ENCODE measurements at places on chromosomes 3 and 15.

GRCh38 chr3:100662113-100662823 lies 47.0 kb upstream of the TFG start:
- DNase-seq, result no peak

GRCh38 chr15:28264166-28264565 lies 57.8 kb downstream of the HERC2 start:
- DNase-seq, result no peak

- DNase-seq, result no peak
Observed at GRCh38 chr3:60674870-60675269, 576.4 kb downstream of the FHIT start.

- no peak for DNase-seq
Observed at GRCh38 chr3:9059489-9060400, 96.5 kb upstream of the RAD18 start.

- no peak for DNase-seq
Observed at GRCh38 chr3:137012097-137012501, 54.3 kb downstream of the IL20RB start.

- DNase-seq, result no peak
Observed at GRCh38 chr15:37045859-37046740, 54.2 kb downstream of the MEIS2 start.

- no peak for DNase-seq
Observed at GRCh38 chr15:40249477-40250303, 10.8 kb downstream of the PAK6 start.

- no peak for DNase-seq
Observed at GRCh38 chr3:29497282-29497681, 216.4 kb downstream of the RBMS3 start.

GRCh38 chr15:92435145-92435544 lies 41.5 kb downstream of the ST8SIA2 start:
- no peak for DNase-seq

DNA sequence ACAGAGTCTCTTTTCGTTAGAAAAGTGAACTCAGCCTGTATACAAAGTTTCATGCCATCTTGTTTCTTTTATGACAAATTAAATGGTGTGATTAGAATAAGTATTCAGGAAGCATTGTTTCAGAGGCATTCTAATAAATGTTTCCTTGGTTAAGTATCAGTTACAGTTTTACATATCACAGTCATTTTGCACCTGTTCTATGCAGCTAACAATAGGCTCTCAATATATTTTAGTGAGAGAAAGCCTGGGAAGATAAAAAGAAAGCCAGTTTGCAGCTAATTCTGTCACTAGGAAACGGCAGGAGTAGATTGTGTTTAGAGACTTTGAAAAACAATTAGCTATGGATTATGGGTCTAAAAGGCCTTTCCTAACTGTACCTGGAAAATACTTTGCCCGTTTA lies 252.8 kb downstream of the ZIC1 start:
- no peak for DNase-seq

GRCh38 chr3:6039971-6040370 lies 820.9 kb upstream of the GRM7 start:
- no peak for DNase-seq

GRCh38 chr15:50744601-50745000 lies 20.9 kb downstream of the SPPL2A start:
- no peak for DNase-seq

GRCh38 chr3:132457286-132457685 lies 40.0 kb downstream of the DNAJC13 start:
- DNase-seq, result no peak

GRCh38 chr3:120670576-120670975 lies 11.5 kb downstream of the HGD start:
- no peak for DNase-seq

DNA sequence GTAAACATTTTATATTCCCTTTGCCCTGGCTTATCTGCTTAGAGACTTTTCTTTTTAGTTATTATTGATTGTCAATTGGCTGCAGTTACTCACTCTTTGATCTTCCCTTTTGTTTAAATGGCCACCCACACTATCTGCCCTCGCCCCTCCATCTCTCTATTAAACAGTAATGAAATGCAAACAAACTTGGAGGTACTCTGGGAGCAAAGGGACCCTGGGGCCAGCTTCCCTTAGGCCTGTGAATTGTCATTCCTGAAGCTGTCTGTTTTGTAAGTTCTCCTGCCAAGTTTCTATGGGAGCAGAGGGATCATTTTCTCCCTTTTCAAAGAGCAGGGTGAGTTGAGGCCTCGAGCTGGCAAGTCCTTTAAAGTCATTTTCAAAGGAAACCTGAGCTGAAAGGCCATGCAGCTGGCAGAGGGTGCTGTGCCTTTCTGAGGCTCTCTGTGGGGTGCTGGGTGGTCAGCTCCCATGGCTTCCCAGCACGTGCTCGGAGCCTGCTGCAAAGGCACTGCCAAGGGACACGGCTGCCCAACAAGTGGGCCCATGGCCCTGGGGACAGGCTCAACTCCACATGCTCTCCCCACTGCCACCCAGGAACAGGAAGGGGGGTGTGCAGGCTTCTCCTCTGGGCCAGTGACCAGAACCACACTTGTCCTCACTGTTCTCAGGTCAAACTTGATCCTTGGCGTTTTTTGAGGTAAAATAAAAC lies 17.4 kb upstream of the RTP2 start:
- DNase-seq, result no peak

- DNase-seq, result no peak
Observed at GRCh38 chr3:30289324-30289723, 317.1 kb upstream of the TGFBR2 start.

GRCh38 chr15:94417501-94418293 lies 186.3 kb downstream of the MCTP2 start:
- no peak for DNase-seq

DNA sequence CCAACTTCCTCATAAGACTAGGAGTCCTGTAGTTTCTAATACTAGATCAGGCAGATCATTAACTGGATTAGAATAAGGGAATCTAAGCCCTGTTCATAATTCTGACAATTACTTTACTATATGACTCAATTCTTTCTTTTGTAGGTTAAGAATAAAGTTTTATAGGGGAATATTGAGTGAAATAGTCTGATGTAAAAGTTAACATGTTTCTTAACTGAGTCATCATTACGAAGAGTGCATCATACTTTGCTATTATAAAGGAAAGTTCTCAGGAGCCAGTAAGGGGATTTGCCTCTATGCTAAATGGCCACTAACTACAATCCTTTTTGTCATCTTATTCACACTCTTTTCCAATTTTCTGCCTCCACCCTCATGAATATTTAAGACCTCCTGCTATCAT lies 63.1 kb downstream of the POLQ start:
- DNase-seq, result no peak

DNA sequence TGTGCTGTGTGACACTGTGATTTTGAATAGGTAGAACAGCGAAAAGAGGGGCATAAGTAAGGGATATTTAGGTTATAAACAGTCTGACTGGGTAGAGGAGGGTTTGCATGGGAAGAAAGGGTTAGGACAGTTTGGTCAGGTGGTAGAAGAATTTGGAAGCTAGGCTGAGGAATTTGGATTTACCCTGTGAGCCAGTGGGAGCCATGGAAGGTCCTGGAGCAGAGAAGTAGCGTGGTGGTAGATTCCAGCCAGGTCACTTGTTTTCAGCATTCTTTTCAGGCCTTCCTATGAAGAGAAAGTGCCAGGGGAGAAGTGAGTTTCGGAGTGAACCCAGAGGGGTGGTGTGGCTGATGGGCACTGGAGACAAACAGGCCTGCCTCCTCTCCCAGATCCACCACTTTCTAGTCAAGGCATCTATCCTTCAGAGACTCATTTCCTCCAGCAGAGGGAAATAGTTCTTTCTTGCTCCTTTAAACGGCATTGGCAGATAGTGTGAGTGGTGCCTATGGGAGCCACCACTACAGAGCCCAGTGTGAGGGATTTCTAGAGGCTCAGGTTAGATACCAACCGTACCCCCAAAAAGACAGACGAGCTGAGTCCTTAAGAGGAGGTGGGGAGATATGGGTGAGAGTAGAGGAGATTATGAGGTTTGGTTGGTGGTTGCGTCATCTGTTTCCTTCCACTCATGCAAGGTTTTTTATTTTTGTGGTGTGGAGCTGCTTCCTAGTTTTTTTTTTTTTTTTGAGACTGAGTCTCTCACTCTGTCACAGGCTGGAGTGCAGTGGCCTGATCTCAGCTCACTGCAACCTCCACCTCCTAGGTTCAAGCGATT lies 21.2 kb downstream of the PXK start:
- DNase-seq, result no peak

- no peak for DNase-seq
Observed at GRCh38 chr3:67610458-67610857, 44.0 kb downstream of the SUCLG2 start.

DNA sequence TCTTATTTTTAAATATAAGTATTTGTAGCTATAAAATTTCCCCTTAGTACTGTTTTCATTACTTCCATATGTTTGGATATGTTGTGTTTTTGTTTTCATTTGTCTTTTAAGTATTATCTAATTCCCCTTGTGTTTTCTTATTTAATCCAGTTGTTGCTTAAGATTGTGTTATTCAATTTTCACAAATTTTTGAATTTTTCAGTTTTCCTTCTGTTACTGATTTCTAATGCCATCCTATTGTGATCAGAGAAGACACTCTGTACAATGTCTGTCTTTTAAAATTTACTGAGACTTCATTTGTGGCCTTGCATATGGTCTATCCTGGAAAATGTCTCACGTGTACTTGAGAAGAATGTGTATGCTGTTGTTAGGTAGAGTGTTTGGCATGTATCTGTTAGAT lies 795.6 kb upstream of the CFAP20DC start:
- DNase-seq, result no peak

GRCh38 chr3:40332684-40333083 lies 23.2 kb downstream of the EIF1B start:
- no peak for DNase-seq

DNA sequence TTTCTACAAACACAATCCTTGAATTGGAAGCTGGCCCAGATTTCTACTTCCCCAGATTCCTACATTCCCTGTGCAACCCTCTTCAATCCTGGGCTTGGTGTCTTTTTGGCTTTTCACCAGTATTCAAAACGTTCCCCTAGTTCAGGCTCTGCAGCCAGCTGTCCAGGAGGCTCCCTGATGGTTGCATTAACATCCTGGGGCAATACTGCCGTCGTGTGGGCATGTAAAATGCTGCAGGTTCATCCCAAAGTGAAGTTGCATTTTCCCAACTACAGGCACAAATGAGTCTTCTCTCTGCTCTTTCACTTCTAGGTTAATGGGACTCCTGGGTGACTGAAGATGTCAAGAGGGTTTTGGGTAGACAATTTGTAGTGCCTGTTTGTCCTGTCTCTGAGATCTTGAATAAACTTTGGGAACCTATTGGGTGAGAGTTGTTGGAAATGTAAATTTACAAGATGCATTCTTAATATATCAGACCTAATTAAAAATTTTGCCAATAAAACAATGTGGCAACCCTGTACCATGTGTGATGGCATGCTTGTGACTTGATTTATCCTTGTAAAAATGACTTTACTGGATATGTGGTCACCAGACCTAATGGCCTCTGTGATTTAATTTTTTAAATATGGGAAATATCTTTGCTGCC lies 28.6 kb downstream of the SOX14 start:
- DNase-seq, result no peak

DNA sequence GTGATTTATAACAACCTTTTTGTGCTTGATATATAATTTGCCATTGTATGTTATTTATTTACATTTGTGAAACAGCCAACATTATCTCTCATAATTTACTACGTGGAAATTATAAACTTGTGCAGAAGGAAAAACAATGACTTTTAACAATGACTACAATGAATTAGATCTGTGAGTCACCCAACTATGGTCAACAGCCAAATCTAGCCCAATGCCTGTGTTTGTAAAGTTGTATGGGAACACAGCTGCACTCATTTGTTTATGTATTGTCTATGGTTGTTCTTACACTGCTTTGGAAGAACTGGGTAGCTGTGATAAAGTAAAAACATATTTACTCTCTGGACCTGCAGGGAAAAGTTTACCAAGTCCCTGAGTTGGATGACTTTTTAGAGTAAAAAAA lies 110.4 kb downstream of the OTOL1 start:
- DNase-seq, result no peak

- no peak for DNase-seq
Observed at GRCh38 chr3:33047842-33048834, 48.8 kb downstream of the GLB1 start.

- DNase-seq, result no peak
Observed at GRCh38 chr3:45761831-45762230, 34.5 kb downstream of the SLC6A20 start.

DNA sequence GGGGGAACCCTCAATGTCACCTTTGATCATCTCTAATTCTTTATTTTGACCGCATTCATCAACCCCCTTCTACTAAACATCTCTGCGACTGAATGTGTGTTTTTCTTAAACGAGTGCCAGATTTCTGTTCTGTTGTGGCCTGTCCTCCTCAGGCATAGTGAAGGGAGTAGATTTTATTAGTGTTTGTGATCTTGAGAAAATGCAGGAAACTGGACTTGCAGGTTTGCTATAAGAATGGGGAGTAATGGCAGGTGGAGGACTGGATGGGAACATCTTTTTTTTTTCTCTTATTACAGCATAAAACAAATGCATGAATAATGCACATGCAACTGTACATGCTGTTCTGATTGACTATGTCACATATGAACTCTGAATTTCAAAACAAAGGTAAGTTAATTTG lies 59.3 kb downstream of the ADAMTSL3 start:
- DNase-seq, result no peak

DNA sequence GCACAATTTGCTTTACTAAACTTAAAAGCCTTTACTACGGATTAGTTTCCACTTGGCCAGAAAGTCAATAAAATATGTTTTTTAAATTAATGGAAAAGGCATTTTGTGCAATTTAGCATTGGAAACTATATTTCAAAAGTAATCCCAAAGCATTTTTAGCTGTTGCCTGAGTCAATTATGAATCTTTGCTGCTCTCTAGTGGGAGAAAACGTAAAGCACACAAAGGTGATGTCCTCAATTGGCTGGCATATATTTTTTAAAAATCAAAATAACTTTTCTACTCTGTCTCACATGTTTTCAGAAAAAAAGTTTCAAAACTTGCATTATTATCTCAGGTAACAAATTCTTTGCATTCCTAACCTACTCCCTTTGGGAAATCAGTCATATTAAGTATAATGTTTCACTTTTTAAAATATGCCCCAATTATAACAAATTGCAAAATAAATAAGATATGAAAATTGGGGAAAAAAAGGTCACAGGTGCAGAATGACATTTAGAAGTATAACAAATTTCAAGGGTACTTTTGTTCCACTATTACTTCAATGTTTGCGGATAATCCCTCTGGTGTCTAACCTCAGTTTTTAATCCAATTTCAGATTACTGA lies 47.2 kb upstream of the TEX55 start:
- DNase-seq, result no peak

DNA sequence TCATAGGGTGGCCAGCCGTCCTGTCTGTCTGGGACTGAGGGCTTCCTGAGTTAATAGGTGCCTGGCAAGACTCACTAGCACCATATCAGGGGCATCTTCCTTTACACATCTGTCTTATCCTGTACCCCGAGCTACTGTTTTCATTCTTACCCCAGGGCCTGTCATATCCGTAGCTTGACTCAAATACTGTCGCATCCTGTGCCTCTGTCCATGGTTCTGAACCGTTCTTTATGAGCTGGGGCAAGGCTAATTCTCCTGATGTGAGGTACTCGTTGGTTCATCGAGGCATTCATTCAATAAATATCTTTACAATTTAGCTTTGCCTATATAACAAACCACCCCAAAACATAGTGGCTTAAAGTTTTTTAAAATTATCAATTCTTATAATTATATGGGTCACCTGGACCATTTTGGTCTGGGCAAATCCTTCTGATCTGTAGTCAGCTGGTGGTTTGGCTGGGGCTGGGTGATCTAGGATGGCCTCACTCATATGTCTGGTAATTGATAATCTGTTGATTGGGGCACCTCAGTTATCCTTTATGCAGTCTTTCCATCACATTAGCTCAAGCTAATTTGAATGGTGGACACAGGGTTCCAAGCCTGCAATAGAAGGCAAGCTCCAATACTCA lies 121.2 kb downstream of the TLE3 start:
- DNase-seq, result no peak

GRCh38 chr3:171892457-171892856 lies 49.3 kb downstream of the TMEM212 start:
- DNase-seq, result no peak

All from GOT3 (cell line).